ENCODE measurements at places on chromosomes 4 and X.

- DNase-seq = no peak
Measured at GRCh38 chr4:151573945-151574344, 165.0 kb downstream of the FHIP1A start.

DNA sequence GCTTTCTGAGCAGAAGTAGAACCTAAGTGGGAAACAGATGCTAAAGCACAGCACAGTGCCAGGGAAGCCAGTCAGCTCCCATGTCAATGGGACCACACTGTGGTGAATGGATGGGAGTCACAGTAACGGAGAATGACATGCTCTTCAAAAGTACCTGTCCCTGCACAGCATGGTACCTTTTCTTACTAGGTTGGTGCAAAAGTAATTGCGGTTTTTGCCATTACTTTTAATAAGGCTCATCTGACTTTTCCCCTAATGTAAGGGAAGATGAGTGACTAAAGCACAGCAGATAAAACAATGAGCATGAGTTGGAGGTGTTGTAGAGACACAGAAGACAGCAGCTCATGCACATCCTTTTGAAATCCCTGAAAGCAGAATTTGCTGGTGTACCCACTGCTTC is 62.3 kb downstream of the CCNG2 start:
- no peak for DNase-seq

GRCh38 chr4:89469516-89469915 is 161.9 kb upstream of the GPRIN3 start:
- no peak for DNase-seq

DNA sequence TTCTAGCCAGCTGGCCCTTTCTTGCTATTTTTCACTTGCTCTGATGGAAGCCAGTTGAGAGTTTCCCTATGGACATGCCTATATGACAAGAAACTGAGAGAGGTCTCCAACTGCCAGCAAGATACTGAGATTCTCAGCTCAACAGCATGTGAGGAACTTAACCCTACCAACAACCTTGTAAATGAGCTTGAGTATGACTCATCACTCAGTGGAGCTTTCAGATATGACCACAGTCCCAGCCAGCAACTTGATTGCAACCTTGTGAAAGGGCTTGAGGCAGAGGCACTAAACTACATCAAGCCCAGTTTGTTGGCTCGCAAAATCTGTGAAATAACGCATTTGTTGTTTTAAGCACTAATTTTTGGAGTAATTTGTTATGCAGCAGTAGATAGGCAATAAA is 175.8 kb downstream of the COMMD8 start:
- no peak for DNase-seq

Data from central memory CD4-positive, alpha-beta T cell (primary cell).